ENCODE measurements at places on chromosomes 16 and 17.

GRCh38 chr16:72908362-72909167 lies 139.4 kb downstream of the ZFHX3 start:
- no peak for DNase-seq

GRCh38 chr17:80694992-80695912 lies 150.6 kb downstream of the RPTOR start:
- no peak for DNase-seq

GRCh38 chr17:32136856-32137255 lies 5.4 kb upstream of the RHOT1 start:
- DNase-seq = no peak

- DNase-seq = no peak
These were observed 8.4 kb downstream of the CHST6 start for GRCh38 chr16:75486676-75487313.

- DNase-seq = no peak
These were observed 487 bp downstream of the POLG2 start for GRCh38 chr17:64496348-64496785.

DNA sequence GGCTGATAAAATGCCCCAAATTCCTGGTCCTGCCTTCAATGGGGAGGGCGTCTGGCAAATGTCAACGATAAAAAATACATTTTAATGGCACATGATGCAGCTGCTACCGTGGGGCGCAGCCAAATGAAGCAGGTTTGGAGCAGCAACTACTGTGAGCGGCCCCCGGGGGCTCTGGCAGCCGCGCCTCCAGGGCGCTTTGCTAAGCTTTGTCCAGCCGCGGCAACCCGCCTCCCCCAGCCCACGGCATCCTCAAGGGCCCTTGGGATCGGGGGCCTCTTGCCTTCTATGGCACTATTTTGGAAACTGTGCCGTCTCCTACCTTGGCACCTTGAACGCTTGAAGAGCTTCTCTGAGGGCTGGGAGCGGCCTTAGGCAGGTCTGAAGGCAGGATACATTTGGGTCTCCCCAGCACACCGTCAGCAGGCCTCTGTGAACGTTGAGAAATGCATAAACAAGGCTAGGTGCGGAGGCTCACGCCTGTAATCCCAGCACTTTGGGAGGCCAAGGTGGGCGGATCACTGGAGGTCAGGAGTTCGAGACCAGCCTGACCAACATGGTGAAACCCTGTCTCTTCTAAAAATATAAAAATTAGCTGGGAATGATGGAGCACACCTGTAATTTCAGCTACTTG lies 25.1 kb downstream of the TBX4 start:
- no peak for DNase-seq

- no peak for DNase-seq
These were observed 8.7 kb downstream of the CORO7 start for GRCh38 chr16:4407543-4408322.

DNA sequence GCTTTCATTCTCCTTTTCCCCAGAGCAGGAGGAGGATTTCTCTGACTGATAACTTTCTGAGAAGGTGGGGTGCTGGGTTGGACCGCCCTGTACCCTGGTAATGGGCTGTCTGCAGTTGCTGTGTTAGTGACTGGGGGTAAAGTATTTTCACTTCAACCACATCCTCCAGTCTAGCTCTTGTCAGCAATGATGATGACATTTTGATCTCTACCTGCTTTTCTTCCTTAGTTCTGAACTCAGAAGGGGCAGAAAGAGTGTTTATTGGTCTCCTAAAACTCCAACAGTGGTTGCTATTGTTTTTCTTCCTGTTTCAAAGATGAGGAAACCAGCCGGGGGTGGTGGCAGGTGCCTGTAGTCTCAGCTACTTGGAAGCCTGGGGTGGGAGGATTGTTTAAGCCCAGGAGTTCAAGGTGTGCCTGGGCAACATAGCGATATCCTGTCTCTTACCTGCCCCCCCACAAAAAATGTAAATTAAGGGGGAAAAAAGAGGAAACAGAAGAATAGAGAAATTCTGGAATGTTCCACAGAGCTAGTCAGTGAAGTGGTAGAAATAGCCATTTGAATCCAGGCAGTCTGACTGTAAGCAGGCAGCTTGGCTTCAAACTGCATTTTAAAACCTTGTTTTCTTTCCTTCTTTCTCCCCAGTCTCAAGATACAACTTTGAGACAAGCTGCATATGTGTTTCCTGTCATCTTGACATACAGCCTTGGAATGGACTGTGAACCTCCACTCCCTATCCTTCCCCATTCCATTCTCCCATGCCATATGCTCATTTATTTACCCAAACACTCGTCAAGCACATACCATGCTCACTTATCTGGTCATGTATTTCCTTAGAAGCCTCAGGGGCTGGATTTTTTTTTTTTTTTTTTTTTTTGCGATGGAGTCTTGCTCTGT lies 3.3 kb upstream of the N4BP1 start:
- DNase-seq = no peak

Measured in stimulated activated CD8-positive, alpha-beta memory T cell treated with anti-CD3 and anti-CD28 coated beads, Interleukin-7, amount 100 ng/mL, for 24 hours (primary cell).